T-helper 2 cell treated with Interferon-gamma antibody and Interleukin-4, amounts not matched to agents 100 ng/mL and 5 ng/mL, for 36 hours (primary cell): ENCODE measurements at places on chromosomes 7 and 10. TPM values are rescaled to one million over a fixed set of nuclear protein-coding genes. Genes with fewer than 3 reads are reported as not detected.

The HOXA3 gene
- 0.34 TPM in 1 of 2 replicates, not detected in the other for total RNA-seq

The TMEM236 gene
- total RNA-seq: 0.05 TPM in 1 of 2 replicates, not detected in the other

The LRRTM3 gene
- total RNA-seq: not detected in 2 replicates

The PKD2L1 gene
- 0.14 and 0.20 TPM in 2 replicates for total RNA-seq
